ENCODE measurements at places on chromosomes 7 and 10.

DNA sequence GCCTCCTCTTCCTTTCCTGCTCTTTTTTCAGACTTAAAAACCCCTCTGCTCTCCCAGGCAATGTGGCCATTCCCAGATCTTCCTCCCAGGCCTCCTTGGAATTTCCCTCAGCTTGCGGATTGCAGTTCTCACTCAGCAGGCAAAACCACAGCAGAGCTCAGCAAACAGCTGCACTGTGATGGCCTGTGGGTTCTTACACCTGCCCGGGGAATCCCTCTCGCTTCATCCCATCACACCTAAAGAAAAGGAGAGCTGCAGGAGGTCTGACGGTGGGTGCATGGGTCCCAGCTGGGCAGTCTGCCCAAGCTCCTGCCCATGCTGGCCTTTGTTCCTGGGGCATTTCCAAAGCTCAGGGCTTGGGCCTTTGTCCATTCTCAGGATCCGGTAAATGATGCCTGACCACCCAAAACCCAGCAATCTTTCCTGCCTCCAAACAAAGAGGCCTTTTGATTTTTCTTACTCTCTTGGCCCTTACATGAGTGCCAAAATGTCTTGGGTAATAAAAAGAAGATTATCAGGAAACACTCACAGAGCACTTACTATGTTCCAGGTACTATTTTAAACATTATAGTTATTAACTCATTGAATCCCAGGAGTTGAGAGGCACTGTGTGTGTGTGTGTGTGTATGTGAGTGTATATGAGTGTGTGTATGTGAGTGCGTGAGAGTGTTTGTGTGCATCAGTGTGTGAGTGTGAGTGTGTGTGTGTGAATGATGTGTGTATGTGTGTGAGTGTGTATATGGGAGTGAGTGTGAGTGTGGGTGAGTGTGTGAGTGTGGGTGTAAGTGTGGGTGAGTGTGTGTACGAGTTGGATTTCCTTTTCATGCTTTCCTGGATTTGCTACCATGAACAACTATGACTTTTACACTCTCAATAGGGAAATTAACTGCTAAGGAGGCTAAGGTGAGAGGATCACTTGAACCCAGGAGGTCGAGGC is 64.5 kb upstream of the PODXL start:
- no peak for DNase-seq

DNA sequence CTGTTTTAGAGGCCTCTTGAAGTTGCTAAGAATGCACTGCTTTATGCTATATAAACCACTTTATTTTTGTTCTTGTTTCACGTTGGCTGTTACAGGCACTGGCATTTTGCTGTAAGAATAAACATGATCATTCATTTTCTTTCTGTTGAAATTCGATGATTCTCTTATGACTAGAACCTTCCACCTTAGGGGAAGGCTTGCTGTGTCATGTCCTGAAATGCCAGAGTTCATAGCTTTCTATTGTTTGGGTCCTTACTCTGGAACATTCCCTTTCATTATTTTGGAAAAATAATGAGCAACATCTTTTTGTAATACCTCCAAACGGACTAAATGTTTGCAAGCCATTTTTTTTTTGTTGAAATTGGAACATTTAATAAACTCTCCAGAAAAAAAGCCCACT is 495.1 kb upstream of the POT1 start:
- DNase-seq: no peak

GRCh38 chr10:100656454-100656853 is 88.9 kb upstream of the PAX2 start:
- peak; percentile 70 for DNase-seq

DNA sequence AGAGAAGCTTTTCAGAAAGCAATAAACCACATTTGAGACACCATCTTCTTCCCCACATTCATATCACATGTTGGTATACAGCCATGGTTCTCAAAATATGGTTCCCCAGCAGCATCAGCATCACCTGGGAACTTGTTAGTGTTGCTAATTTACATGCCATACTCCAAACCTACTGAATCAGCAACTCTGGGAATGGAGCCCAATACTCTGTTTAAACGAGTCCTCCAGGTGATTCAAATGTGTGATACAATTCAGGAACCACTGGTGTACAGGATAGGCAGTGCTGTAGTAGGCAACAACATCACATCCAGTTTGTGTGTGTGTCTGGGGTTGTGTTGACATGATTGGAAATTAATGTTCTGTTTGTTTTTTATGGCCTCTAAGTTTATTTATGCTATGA is 47.7 kb downstream of the ZNF277 start:
- no peak for DNase-seq

- DNase-seq: no peak
Measured at GRCh38 chr10:113549856-113550255, 3.0 kb upstream of the HABP2 start.

GRCh38 chr7:26858735-26859134 is 5.7 kb downstream of the SKAP2 start:
- DNase-seq: no peak

DNA sequence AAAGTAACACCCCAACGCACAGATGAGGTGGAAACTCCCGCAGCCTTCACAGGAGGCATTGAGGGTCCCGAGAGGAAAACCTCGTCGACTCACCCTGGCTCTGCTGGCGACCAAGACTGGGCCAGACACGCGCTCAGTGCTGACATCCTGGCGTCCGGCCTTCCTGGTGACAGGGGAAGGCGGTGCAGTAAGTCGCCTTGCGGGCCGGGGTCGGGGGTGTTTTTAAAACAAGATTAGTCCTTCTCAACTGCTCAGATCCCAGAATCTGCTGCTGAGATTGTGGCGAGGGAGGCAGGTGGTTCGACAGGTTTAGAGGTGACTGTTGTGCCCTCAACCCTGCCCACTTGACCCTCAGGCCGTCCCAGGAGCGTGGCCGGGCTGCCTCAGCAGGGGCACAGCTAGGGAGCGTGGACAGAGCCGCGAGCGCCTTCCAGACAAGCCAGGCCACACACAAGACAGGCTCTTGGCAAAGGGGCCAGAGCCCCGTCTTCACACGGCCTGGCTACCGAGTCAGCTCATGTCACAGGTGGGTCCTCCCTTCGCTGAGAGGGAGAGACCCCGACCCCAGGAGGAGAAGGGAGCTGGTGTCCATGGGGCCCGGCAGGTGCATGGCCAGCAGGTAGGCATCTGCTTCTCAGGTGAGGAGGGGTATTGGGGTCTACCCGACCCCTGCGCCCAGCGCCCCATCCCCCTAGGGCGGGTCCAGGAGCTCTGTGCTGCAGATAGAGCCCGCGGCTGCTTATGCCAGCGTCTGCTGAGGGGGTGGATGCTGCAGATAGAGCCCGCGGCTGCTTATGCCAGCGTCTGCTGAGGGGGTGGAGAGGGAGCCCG is 81.6 kb downstream of the DNAJB6 start:
- no peak for DNase-seq

DNA sequence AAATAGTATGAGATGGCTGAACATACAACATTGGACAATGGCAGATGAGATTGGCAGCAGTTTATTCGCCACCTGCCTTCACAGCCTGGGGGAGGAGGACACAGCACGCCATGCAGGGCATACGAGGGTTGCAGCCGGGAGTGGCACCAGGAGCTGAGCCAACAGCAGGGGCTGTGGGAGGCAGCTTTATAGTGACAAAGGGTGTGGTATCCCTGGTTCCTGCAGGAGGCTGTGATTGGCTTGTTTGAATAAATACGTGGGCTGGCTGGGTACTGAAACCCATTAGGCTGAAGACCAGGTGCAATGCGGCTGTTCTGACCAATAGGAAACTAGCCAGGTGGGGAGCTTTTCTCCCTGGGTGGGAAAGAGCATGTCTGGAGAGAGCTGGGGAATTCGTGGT is 68.9 kb upstream of the LEP start:
- no peak for DNase-seq

DNA sequence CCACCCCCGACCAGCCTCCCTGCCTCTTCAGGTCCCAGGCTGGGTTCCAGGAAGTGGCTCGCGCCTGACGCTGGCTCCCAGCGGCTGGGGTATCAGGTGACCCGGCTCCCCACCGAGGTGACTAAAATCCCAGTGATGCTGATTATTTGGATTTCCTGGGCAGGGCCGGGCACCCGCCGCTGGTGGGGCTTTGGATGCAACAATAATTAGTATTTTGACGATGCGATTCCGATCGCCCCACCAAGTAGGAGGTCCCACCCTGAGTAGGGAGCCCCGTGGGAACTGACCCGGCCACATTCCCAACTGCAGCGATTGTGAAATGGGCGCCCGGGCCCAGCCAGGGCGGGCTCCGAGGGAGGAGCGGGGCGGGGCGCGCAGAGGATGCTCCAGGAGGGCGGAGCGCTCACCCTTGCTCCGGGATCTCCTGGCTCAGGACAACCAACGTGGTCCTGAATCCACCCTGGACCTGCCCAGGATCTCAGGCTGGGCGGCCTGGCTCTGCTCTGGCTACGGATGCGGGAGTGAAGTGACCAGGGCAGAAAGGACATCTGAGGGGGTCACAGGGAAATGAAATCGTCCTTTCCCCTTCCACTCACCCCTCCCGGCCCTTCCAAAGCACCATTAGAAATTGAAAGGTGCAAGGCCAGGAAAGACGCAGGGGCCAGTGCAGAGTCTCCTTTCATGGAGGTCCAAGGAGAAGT is 32.6 kb downstream of the DUSP5 start:
- DNase-seq: peak; percentile 76

DNA sequence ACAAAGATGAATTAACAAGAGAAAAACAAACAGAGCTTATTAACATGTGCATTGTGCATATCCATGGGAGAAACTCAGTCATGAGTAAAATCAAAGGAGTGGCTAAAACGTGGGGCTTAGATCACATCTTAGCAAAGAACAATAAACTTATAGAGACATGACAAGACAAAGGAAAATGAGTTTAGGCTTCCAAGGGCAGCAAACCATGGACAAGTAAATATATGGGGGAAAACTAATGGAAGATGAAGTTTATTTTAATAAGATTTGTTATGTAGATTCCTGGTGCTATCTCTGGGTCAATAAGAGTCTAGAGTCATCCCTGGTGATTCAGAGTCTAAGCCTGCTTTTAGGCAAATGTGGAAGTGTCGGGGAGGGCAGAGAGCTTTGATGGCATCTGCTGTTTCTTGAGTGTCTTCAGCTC is 87.2 kb upstream of the PLPP4 start:
- DNase-seq: no peak

GRCh38 chr7:148906707-148907498 is 22.8 kb upstream of the EZH2 start:
- no peak for DNase-seq

DNA sequence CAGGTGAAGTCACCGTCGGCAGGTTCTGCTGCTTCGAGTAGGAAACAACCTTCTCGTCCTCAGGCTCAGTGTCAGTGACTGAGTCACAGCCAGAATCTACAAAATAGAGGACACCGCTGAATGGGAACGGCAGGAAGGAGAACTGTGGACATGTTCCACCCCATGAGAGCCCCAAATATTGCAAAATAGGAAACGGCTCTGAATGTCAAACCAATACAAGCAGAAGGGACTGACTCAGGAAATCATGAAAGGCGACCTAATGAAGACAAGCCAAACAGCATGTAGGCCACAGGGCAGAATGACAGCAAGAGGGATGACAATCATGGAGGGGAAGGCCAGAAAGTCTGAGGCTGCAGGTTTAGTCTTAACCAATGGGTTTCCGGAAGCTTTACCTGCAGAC is 63.5 kb downstream of the PIK3AP1 start:
- no peak for DNase-seq

GRCh38 chr7:140060788-140061606 is 1.8 kb downstream of the PARP12 start:
- DNase-seq: no peak

GRCh38 chr10:110989016-110989415 is 69.6 kb downstream of the SHOC2 start:
- DNase-seq: no peak

DNA sequence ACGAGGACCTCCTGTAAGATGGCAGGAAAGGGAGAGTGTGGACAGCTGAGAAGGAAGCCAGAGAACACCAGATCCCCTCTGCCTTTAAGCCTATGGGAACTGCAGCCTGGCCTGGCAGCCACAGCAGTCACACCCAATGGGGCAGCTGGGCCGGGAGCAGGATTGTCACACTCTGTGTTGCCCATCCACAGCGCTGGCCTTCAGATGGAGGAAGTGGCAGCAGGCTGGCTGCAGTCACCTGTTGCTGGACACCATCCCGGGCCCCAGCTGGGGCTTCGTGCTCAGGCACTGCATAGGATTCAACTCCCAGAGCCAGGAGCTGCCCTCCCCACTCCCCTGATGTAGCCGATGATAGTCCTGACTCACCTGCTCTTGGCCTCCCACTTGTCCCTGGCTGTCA is 114.4 kb downstream of the COL13A1 start:
- no peak for DNase-seq

DNA sequence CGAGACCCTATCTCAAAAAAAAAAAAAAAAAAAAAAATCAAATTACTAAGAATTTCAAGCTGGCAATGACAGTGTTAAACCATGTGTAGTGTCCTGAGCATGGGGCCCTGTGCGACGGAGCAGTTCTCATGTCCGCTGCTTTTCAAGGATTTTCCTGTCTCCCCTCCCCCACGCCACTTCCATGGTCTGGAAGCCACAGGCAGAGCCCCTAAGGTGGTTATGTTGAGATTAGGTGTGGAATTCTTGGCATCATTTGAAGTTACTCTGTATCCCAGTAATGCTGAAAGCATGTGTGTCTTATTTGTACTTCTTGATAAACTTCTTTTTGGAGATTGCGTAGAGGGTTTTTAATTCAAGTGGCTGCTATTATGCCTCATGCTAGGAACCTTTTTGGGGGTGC is 65.2 kb downstream of the PFKFB3 start:
- no peak for DNase-seq

DNA sequence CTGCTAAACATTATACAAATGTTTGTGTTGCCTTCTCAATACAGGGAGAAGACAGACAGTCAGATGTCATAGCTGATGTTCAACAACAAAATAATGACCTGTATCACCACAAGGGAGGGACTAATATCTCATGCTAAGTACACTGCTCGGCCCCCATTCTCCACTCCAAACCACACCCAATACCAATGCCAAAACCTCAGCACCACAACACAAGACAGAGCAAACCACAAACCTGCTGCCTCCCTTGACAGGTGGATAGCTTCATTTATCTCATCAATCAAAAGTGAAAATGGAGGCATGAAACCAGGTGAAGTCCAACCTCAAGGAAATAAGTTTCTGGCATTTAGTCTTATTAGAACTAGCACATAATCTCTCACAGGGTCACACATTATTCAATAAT is 109.5 kb downstream of the PARD3 start:
- DNase-seq: no peak

- DNase-seq: no peak
Measured at GRCh38 chr10:76403912-76404311, 972.5 kb downstream of the LRMDA start.

GRCh38 chr10:83921984-83922860 is 217.1 kb upstream of the GHITM start:
- DNase-seq: no peak

GRCh38 chr10:71623098-71623985 is 96.2 kb downstream of the C10orf105 start:
- DNase-seq: no peak

- DNase-seq: peak; percentile 46
Measured at GRCh38 chr10:101781984-101782810, 1.0 kb downstream of the NPM3 start.

DNA sequence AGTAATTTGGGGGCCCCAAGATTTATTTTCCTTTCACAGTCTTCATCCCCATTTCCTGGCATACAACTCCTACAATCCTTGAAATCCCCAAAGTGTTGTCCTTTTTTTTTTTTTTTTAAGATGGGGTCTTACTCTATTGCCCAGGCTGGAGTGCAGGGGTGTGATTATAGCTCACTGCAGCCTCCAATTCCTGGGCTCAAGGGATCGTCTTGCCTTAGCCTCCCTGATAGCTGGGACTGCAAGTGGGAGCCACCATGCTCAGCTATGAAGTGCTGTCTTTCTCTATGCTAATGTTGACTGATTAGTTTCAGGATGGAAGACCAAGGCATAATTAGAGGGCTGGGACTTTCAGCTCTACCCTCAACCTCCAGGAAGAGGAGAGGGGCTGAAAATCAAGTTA is 41.9 kb upstream of the KAT6B start:
- no peak for DNase-seq

GRCh38 chr7:387132-388022 is 97.4 kb downstream of the FOXL3 start:
- DNase-seq: peak; percentile 37

Measured in ecto neural progenitor cell (in vitro differentiated cells).